HCEC 1CT (cell line): ENCODE measurements at places on chromosomes 13 and 19.

- no peak for DNase-seq
Observed at GRCh38 chr13:70098669-70099068, 9.0 kb upstream of the ATXN8OS start.

- DNase-seq: peak; percentile 57
Observed at GRCh38 chr13:110023729-110024644, 237.6 kb upstream of the IRS2 start.

DNA sequence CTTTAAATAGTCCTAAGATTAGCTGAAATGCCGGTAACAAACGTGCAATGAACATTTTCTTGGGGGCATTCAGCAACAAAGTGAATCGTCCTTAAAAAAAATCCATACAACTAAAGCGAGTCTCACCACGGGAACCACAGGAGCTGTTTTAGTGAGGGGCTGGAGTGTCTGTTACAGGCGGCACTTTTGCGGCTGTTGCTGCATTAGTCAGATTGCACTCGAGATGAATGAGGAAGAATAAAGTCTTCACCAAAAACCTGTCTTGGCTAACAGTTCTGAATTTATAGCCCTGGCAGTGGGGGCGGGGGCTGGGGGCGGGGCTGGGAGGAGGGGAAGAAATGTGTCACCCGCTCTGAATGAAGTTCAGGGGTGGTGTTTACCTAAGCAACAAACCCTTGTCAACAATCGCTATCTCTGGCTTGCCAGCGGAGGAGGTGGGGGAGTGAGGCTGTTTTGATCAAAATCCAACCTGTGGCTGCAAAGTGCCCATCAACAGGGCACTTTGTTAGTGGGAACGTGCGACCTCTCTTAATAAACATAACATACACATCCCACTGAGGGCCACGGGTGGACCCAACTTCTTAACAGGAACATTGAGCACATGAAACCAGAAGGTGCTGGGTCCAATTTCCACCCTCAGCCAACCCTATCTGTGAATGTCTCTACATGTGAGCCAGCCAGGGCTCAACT, 44.5 kb downstream of the RFX2 start:
- peak; percentile 29 for DNase-seq

GRCh38 chr13:47841151-47841550, 159.9 kb downstream of the SUCLA2 start:
- no peak for DNase-seq
